HCT116 (cell line): ENCODE measurements at places on chromosomes 5 and 9. TPM values are rescaled to one million over a fixed set of nuclear protein-coding genes. Genes with fewer than 3 reads are reported as not detected.

WDR38 gene
- not detected for total RNA-seq

TEX48 gene
- not detected for total RNA-seq

PCDHGB3 gene
- total RNA-seq = 0.10 TPM

RNF20 gene
- 37.6 TPM for total RNA-seq

ACOT12 gene
- total RNA-seq = not detected
